ENCODE measurements at places on chromosomes 6 and 20.

DNA sequence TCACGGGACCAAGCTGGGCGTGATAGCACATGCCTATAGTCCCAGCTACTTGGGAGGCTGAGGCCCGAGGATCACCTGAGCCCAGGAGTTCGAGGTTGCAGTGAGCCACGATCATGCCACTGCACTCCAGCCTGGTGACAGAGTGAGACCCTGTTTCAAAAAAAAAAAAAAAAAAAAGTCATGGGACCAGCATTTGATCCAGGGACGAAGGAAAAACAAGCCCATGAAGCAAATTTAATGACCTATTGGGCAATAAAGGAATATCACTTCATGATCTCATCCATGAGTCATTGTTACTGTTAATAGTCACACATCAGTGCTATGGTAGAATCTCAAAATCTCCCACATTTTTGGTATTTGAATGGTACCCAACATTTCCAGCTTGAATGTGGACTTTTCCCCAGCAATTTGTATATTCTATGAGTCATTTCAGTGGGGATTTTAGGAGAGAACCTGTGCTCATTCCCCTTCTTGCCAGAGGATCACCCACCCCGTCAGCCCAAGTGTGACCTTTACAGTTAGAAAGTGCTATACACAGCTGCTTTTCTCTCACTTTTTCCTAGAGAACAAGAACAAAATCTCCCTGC, 8.5 kb upstream of the SOD2 start:
- DNase-seq: no peak

DNA sequence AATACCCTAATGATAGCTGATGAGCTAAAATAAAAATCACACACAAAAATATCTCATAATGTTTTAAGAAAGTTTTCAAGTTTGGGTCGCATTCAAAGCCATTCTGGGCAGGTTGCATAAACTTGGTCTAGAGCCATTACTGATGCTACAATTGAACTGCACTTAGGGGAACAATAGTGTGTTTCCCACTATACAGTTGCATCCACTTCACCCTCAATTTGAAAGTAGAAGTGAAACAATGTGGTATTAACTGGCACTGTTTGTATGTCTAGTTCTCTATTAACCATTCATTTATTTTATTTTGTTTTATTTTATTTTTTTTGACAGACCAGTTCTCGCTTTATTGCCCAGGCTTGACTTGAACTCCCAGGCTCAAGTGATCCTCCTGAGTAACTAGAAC, 23.0 kb upstream of the STK38 start:
- DNase-seq: no peak

- no peak for DNase-seq
Observed at GRCh38 chr6:146253691-146254090, 224.8 kb downstream of the GRM1 start.

DNA sequence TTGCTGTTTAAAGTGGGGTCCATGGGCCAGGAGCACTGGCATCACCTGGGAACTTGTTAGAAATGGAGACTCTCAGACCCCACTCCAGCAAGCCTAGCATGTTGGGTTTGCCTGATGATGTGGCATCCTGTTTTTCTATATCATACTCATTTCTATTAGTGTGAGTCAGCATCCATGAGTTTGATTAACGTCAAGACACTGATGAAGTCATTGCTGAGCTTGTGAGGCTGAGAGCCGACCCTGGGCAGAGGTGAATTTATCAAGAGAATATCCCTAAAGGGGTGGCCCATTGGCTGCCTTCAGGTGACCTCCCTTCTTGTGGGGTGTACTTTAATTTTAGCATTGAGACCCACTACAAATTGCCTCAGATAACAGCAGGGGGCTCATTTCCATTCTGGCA, 43.4 kb upstream of the RNF144B start:
- no peak for DNase-seq

DNA sequence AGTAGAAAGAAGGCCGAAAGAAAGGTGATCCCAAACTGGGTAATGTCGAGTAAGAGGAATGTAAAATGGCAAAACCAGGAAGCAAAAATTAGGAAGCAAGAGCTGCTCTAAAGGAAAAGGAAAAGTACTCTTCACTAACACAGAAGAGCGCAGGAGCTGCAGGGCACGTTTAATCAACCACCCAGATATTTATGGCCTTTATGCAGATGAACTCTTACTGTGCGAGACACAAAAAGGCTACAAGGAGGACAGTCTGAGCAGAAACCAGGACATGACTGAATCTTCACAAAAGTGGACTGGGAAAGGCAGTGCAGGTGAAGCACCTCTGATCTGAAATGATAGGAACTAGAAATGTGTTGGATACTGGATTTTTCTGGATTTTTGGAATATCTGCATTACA, 15.2 kb upstream of the PRR18 start:
- DNase-seq: no peak

All from CD4-positive, alpha-beta T cell treated with Interleukin-15 for 1 hour (primary cell).